ENCODE measurements at places on chromosomes 5 and 9.

DNA sequence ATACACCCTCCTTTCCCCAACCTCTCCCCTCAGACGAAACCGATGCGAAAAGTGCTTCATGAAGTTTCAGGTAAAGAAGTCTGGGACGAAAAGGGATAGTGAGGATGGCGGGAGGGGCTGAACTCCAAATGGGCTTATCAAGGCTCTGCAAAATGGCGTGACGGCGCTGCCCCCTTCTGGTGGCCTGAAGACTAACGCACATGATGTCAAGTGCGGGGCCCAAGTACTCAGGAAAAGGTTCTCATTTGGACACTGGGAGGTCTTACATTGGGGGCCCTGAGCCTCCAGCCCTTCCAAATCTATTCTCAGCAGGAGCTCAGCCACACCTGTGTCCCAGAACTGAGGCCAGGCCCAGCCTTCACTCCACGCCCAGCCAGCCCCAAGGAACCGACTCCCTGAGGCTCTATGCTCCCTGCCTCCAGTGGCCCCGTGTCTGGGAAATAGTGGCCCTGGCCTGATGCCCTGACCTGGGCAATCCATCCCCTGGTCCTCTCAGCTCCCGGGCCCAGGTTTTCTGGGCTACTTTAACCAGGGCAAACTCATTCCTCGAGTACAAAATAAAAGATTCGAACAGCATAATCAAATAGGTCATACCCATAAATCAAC lies 119.9 kb downstream of the KCNIP1 start:
- no peak for DNase-seq

- no peak for DNase-seq
Measured at GRCh38 chr5:7320701-7321301, 75.1 kb upstream of the ADCY2 start.

- DNase-seq: no peak
Measured at GRCh38 chr5:167639766-167640165, 651.7 kb upstream of the WWC1 start.

- no peak for DNase-seq
Measured at GRCh38 chr9:108474356-108474755, 381.4 kb downstream of the ACTL7B start.

DNA sequence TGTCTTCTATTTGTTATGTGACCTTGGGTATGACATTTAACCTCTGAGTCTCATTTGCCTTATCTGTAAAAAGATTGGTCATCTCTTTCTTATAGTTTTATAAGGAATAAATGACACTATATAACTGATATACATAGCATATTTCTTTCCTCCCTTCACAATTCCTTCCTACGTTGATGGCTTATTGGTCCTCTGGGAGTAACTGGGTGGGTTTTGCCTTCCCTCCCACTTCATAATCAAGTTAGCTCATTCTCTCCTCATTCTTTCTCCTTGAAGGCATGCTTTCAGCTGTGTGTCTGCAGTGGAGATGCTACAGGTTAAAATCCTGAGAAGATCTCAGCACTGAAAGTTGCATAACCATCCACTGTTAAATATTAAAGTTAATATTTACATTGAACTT lies 382.4 kb downstream of the TMEM38B start:
- DNase-seq: no peak

GRCh38 chr9:134870746-134871662 lies 9.6 kb upstream of the FCN2 start:
- DNase-seq: no peak

- no peak for DNase-seq
Measured at GRCh38 chr9:126956917-126957686, 42.5 kb downstream of the RALGPS1 start.

DNA sequence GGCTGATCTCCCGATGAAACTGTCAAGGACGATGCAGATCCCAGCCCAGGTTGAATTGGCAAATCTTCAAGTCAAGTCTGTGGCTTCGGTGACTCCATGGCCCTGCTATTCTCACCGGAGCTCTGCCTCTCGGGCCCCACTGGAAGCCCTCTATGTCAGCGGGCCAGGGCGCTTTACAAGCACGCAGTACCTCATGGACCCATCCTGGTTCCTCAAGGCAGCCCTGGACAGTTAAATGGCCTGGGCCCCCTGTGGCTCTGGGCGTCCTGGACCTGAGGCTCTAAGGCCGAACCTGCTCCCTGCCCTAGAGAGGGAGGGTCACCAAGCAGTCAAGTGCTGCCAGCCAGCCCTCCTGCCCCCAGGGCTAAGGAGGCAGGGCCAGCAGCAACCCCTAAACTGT lies 45.3 kb downstream of the STC2 start:
- DNase-seq: no peak

GRCh38 chr5:125928663-125929062 lies 494.5 kb upstream of the GRAMD2B start:
- DNase-seq: no peak

GRCh38 chr5:54932789-54933188 lies 52.6 kb downstream of the ESM1 start:
- DNase-seq: no peak

DNA sequence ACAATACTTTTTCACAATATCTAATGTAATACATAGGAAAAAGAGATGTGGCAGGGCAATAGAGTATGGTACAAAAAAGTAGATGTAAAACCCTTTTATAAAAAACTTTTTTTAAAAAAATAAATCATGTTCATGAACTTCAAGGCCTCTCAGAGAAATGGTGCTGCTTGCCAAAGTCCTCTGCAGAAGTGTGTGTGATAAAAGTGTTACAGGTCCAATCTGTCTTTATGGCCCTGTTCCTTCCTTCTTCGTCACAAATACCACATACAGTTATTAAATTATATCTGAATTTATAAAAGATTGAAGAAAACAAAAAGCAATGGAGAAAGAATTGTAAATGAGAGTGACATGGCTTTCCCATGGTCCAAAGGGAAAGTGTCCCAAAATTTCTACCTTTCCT lies 21.7 kb upstream of the CCNH start:
- DNase-seq: no peak

- DNase-seq: no peak
Measured at GRCh38 chr5:133944263-133945185, 23.9 kb downstream of the C5orf15 start.

- DNase-seq: no peak
Measured at GRCh38 chr5:136133222-136133921, 727 bp downstream of the SMAD5 start.

DNA sequence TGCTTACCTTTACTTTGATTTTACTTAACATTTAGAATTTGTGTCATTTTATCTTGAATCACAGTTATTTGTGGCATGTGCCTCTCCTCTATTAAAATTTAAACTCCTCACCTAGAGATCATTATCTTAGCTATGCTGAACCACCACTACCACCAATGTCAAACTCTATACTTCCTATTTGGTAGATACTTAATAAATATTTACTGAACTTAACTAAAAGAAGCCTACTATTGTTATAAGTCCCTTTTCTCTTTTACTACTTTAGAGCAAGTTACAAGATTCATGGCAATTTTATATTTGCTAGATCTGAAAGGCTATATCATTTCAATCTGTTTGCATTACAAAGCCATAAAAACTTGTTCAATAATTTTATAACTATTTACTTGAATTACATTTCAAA lies 273.3 kb upstream of the CCNH start:
- DNase-seq: no peak

DNA sequence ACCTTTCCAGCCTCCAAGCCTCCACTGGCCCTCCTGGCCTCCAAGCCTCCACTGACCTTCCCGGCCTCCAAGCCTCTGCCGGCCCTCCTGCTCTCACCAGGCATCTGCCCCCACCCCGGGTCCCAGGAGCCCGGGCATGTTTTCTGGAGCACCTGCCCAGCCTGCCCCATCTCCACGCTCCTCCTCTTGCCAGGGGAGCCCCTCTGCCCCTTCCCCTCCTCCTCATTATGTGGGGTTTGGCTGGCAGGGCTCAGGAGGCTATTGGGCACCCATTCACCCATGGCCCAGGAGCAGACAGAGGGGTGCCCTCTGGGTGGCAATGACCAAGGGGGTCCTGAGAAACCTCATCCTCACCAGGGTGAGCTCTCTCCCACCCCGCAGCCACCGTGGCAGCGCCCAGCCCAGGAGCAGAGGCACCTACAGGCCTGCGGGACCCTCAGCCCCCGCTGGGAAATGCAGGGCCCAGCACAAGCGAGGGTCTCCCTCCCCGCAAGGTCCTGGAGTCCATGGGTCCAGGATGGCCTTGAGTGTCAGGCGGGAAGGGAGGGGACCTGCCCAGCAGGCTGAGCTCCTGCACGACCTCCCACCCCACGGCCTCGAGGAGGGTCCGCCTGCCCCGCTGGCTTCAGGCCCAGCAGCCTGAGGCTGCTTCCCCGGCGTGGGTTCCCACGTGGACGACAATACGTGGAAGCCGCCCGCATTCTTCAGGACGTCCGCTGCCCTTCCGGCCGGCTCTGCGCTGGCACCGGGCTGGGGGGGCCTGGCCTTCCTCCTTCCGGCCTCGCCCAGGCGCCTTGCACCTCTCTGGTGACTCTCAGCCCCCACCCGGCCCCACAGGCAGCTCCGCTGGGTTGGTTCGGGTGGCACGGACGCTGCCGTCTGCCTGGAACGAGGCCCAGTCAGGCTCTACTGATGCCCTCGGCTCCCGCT lies 51.4 kb upstream of the NRARP start:
- no peak for DNase-seq

- DNase-seq: no peak
Measured at GRCh38 chr9:7229571-7229970, 471.8 kb downstream of the KDM4C start.

DNA sequence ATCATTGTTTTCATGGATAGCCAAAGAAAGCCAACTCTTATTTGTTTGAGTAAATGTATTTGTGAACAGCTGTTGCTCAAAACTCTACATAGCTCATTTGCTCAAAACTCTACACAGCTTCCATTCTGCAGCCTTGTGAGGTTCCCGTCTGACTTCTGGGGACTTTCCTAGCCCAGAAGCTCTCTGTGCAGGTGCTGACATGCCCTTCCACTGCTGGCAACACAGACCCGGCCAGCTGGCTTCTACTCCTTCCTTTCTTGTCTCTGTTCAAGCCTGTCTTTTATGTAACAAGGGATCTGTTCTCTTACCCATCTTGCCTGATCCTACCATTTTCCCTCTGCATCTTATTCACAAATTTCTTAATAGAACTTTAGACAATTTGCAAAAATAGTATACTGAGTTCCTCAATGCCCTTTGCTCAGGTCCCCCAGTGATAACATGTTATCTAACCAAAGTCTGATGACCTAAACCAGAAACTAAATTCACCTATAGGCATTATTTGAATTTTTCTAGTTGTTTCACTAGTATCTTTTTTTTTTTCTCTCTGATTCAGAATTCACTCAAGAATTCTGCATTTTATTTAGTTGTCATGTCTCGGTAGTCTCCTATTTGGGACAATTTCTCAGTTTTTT lies 556.5 kb upstream of the SEMA6A start:
- DNase-seq: no peak

DNA sequence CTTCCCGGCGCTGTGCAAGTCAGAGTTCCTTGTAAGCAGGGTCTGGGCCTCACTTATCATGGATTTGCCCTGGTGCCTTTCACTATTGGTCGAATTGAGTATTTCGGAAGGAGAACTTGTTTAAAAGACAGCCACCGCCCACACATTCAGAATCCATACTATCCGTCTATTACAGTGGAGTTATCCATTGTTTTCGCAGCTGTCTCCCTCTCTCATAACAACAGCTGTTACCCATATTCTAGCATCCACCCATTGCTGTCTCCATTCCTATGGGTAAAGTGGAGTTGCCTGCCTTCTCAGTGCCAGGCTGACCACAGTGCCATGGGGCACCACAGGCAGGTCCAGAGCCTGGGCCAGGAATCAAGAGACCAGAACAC lies 20.2 kb downstream of the FAXDC2 start:
- no peak for DNase-seq

GRCh38 chr5:11040345-11040744 lies 279.3 kb upstream of the DAP start:
- no peak for DNase-seq

GRCh38 chr5:174141398-174141797 lies 95.9 kb downstream of the NSG2 start:
- DNase-seq: no peak

GRCh38 chr5:18720002-18720401 lies 1085.7 kb downstream of the TAF11L14 start:
- no peak for DNase-seq

- DNase-seq: no peak
Measured at GRCh38 chr9:69444021-69444420, 119.0 kb downstream of the ENTREP1 start.

DNA sequence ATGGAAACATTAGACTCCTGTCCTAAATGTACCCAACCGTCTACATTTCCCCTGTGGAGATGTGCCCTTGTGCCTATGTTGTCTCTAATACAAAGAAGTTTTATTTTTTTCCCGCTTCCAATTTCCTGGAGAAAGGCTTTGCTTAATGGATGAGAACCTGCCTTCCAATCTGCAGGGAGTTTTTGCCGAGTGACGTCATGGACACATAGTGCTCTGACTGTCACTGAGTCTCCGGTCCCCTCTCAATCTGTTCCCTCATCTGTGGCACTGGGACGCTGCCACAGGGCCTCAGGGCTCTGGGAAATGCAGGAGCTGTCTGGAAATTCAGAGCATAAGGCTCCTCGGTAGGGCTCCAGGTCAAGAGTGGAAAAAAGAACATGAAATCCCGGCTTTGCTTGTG lies 144.8 kb downstream of the PDZD2 start:
- no peak for DNase-seq

- DNase-seq: no peak
Measured at GRCh38 chr9:123928533-123929176, 1.3 kb downstream of the DENND1A start.

- DNase-seq: no peak
Measured at GRCh38 chr5:126624534-126624933, 23.8 kb downstream of the PHAX start.

DNA sequence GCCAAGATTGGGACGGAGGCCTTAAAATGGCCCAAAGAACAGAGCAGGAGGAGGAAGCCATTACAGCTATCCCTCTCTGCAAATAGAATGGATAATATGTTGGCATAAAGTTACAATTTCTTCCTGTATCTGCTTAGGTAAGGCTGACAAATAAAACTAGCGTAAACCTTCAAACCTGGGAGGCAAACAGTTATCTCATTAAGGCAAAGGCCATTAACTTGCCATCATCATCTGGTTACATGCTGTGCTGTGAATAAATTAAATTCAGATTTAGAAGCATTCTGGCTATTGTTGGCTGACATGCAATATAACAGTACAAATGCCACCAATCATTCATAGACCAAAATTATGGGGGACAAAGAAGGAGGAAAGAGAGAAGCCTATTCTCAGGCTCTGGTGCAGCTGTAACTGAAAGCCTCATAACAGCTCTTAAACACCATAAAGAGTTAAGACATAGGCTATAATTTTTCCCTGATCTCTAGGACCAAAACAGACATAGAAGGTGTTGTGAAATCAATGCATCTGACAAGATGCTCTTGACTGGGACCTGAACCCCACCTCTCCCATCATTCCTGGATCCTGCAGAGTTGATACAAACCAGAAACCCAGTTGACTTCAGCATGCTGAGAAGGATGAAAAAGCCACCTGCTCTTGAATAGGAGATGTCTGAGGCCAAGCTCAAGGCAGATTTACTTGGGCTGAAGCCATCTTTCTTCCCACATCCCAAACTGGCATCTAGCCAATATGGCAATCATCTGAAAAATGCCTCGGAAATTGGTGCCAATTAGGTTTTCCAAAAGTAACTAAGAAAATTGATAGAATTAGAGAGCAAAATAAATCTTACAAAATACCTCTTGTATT lies 62.5 kb downstream of the PLCXD3 start:
- no peak for DNase-seq
